ENCODE measurements at places on chromosomes 12 and 14.

DNA sequence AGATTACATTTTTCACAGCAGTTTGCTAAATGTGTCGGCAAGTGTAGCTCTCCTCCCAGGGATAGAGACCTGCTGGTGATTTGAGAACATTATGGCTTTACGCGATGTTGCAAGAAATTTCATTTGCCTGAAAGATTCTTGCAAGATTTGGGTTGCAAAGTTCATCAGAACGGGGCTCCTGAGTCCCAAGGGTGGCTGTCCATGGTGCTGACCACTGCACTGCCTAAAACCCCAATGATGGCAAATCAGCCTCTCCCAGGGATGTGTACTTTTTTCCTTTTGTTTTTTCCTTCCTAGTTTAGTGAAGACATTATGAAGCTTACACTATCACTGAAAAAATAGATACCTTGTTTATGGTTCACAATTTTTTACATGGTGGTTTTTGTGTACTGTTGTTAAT, 85.4 kb downstream of the WSCD2 start:
- DNase-seq: peak; percentile 57

DNA sequence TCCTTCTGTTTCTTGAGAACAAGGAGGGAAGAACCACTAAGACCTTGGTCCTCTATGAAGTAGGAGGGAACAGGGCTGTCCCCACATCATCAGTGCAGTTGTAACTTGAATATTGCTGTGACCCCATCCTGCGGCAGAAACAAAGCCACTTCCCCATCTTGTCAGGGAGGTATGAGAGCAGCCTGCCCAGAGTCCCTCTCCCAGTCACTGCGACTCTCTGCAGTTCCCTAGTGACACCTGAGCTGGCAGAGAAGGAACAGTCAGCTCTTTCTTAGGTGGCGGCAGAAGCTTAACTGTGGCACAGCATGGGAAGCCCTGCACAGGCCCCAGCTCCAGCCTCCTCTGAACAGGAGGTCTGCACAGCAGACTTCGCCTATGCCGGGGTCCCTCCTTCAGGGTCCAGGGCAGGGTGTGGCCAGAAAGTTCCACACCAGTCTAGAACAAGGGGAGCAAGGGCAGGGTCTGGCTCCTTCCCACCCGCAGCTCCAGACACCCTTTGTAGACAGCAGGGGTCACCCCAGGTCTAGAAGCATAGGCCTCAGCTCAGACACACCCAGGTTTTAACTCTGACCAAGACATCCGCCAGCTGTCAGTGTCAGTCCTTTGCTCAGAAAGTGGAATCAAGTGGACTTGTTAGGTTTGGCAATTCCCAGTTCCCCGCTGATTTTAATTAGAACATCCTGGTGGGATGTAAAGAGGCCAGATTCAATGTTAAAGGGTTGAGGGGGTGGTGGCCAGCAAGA, 36.8 kb downstream of the DEGS2 start:
- DNase-seq: no peak

- DNase-seq: no peak
These were observed 18.1 kb downstream of the GMFB start for GRCh38 chr14:54470701-54471100.

DNA sequence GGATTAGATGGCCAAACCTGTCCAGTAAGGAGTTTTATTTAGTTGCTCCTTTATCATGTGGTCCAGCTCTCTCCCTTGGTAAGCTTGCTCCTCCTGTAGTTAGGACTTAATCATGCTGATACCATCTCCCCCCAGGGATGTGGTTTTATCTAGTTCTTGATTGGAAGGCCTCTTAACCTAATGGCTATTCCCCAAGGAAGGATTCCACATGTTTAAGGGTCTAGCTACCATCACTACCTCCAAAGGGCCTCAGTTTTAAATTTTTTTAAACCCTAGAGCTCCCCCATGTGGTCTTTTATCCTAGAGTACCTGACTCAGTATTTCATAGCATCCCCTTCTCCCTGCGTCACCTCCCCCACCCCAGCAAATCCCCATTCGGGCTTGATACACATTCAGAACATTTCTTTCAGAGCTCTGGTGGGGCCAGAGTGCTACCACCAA, 22.5 kb downstream of the MAP3K12 start:
- no peak for DNase-seq

DNA sequence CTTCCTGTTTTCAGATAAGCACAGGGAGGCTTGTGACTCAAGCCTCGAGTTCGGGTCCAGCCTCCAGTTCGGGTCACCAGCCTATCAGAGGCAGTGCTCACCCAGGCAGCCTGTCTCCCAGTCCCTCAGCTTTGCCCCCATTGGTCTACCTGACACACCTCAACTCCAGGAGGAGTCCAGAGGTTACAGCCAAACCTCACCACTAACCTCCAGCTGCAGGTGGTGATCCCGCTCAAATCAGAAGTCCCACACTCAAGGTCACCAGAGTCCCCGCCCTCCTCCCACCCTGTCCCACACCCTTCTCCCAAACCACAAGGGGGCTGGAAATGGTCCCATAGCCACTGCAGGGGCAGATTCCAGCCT, 42.1 kb downstream of the KDM2B start:
- DNase-seq: no peak

- DNase-seq: peak; percentile 11
These were observed 170.0 kb upstream of the SLC16A7 start for GRCh38 chr12:59425798-59426197.

DNA sequence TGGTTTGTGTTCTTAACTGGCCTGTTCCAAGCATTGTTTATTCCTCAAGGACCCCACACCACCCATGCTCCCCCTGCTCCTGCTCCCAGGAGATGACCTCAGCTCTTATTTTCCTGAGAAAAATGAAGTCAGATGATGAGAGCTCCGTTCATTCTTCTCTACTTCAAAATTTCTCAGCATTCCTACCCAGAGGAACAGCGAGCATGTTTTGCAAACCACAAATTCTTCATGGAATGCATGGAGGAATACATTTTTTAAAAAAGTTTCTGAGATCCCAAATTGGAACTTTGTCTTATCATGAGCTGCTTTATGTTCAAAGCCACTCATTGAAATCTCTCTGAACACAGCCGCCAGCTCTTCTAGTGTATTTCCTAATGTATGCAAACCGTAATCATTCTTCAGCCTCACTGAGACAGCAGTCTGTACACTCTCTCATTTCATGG, 44.9 kb downstream of the SYNE2 start:
- DNase-seq: peak; percentile 18

- DNase-seq: no peak
These were observed 146.1 kb downstream of the PAX9 start for GRCh38 chr14:36807727-36808126.

GRCh38 chr12:119334430-119335170, at the start of gene CCDC60:
CCDC60 (plus strand) TSS chr12:119334729; CDS start chr12:119335177, 448 bp downstream.
- no peak for DNase-seq

DNA sequence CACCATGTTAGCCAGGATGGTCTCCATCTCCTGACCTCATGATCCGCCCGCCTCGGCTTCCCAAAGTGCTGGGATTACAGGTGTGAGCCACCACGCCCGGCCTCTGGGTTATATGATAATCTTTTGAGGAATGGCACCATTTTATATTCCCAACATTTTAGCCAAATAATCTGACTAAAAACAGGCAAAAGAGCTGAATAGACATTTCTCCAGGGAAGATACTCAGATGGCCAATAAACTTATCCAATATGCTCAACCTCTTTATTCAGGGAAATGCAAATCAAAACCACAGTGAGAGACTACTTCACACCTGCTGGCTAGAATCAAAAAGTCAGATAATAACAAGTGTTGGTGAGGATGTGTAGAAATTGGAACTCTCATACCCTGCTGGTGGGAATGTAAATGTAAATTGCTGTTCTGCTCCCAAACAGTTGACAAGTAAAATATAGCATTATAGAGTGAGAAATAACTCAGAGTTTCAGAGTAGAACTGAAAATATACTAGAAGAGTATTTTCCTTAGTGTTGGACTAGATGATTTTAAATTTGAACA, 80.0 kb downstream of the RCOR1 start:
- DNase-seq: no peak

DNA sequence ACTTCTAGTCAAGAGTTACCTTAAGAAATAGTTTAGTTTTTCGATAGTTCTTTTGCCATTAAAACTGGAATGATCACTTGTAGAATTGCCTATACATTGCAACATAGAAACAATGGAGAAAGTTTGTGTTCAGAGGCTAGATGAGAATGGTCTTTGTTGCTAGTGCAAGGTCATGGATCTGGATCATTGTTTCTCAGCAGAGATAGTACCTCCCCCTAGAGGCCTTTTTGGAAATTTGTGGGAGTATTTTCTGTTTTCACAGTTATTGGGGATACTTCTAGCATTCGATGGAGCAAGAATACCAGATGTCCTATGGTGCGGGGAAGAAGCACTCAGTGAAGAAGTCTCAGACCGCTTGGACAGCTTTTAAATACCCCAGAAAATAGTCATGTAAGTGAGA, 138.8 kb upstream of the HMGA2 start:
- DNase-seq: peak; percentile 36

GRCh38 chr12:97482143-97482693, 19.6 kb downstream of the RMST start:
- DNase-seq: no peak

GRCh38 chr12:111672822-111673381, 12.9 kb downstream of the BRAP start:
- DNase-seq: no peak

DNA sequence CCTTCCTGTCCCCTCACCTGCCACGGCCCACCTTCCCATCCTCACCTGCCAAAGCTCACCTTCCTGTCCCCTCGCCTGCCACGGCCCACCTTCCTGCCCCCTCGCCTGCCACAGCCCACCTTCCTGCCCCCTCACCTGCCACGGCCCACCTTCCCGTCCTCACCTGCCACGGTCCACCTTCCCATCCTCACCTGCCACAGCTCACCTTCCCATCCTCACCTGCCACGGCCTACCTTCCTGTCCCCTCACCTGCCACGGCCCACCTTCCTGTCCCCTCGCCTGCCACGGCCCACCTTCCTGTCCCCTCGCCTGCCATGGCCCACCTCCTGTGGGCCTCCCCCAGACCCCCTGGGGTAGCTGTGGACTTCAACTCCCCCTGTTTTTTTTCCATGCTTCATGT, 48.8 kb upstream of the GPR68 start:
- no peak for DNase-seq

DNA sequence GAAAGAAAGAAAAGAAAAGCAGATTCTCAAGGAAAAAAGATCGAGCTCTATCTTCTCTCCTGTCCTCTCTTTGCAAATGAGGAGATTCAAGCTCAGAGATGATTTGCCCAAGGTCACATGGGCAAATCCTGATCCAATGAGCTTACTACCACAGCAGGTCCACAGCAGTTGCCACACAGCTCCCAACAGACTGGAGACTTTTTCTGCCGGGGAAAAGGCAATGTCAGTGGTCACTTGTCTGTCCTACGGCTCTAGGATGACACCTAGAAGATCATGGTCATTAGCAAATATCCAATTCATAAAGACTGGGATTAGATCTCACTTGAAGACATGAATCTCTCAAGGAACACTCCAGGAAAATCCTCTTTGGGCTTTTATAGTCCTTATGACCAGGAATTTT, 58.8 kb downstream of the TTC7B start:
- no peak for DNase-seq

- no peak for DNase-seq
These were observed 141.9 kb downstream of the BTG1 start for GRCh38 chr12:92003701-92004100.

DNA sequence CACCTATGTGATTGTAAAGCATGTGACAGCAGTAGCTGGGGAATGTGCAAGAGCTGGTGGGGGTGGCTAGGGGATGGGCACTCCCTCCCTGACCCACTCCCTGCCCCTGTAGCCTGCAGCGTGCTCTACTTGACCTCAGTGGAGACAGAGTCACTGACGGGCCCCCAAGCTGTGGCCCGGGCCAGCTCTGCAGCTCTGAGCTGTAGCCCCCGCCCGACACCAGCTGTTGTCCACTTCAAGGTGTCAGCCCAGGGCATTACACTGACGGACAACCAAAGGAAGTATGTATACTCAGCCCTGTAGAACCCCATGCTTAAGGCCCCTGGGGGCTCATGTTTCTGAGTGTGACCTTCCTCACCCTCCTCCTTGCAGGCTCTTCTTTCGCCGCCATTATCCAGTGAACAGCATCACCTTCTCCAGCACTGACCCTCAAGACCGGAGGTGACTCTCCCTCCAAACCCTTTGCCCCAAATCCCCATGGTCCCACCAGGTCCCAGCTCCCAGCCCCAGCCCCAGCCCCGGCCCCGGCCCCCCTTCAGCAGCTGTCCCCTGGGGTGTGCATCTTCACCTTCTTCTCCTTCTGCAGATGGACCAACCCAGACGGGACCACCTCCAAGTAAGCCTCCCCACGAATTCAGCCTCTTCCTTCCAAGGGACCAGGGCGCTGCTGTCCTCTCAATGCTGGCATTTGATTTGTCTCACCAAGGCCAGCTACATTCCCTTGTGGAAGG, 13.3 kb downstream of the TNS2 start:
- no peak for DNase-seq

- DNase-seq: no peak
These were observed 3.3 kb downstream of the CDK17 start for GRCh38 chr12:96396914-96397313.

DNA sequence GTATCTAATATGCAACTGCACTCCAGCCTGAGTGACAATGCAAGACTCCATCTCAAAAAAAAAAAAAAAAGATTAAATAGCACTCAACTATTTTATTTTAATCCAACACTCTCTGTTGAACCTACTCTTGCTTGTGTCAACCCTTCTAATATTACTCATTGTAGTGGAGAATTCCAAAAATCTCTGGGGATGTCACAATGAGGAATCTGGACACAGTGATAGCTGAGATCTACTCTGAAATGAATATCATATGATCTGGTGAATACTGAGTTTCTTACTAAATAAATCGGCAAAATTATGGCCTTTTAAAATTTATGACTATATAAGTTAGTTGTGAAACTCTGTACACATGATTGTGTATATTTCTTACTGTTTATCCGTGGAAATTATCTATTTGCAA, 418.2 kb downstream of the BCAT1 start:
- DNase-seq: no peak

DNA sequence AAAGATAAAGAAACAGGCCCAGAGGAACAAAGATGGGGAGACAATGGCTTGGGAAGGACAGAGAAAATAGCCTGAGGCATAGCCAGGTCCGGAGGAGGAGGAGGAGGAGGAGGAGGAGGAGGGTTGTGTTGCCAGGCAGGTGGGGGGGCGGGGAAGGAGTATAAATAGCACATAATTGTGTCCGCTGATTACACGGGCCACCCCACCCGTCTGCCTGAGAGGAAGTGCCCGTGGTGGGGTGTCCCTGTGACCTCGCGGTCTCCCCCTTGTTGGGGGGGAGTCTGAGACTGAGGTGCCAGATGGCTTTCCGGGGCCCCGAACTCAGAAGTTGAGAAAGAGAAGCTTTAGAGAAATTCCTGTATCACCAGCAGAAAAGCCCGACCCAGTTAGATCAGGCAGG, 1.9 kb upstream of the SP7 start:
- DNase-seq: no peak

GRCh38 chr12:56980268-56980667, 22.9 kb upstream of the RDH16 start:
- no peak for DNase-seq

DNA sequence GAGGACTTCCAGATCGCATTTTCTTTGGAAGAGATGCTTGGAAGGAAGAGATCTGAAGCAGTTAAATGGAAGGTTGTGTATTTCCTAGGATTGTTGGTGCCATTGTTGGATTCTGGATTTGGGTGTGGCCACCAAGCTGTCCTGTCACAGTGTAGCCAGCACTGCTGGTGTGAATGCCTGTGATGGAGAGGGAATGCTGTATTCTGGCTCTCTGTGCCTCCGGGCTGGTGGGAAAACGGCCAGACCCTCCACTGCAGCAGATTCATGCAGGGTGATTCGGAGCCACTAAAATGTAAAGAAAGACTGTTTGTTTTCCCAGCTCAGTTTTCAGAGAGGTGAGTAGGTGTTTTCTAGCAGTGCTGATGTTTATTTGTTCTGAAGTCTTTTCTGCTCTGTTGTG, 30.7 kb upstream of the MANSC4 start:
- no peak for DNase-seq
